Activated naive CD4-positive, alpha-beta T cell treated with anti-CD3 and anti-CD28 coated beads, Interleukin-2, amount 10 ng/mL, durations not matched to agents 5 hours and 36 hours (primary cell): ENCODE measurements at places on chromosomes 5 and 9. TPM values are rescaled to one million over a fixed set of nuclear protein-coding genes. Genes with fewer than 3 reads are reported as not detected.

The CDO1 gene
- total RNA-seq = 0.38 TPM

The PCSK1 gene
- not detected for total RNA-seq

The ELP1 gene
- 24.3 TPM for total RNA-seq

The CDKN2B-AS1 gene
- total RNA-seq = 6.6 TPM

The TAS2R1 gene
- not detected for total RNA-seq

The QSOX2 gene
- total RNA-seq = 12.5 TPM

The SHISAL2B gene
- total RNA-seq = not detected

The ABO gene
- total RNA-seq = 0.50 TPM

The LCN1 gene
- not detected for total RNA-seq

The SGCD gene
- total RNA-seq = not detected

The CATSPER3 gene
- total RNA-seq = 1.1 TPM
